Activated CD4-positive, alpha-beta T cell treated with anti-CD3 and anti-CD28 coated beads, Interleukin-2, amount 50 U/mL, for 4 hours (primary cell): ENCODE measurements at places on chromosomes 7 and 10.

DNA sequence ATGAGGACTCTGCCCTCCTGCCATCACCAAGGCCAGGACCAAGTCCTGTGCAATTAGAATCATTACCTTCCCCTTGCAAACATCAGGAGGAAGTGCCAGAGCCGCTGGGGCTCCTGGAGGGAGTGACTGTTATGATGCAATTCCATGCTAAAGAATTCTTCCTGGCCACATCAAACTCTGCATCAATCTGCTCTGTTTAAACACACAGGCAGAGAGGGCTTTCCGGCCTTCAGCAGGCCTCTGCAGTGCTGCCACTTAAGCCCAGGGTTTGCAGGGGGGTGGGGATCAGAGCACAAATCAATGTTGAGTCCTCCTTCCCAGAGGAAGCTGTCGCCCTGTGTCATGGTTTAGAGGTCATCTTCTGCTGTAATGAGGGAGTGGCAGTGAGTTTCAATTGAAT, 58.1 kb downstream of the CTBP2 start:
- DNase-seq = no peak

DNA sequence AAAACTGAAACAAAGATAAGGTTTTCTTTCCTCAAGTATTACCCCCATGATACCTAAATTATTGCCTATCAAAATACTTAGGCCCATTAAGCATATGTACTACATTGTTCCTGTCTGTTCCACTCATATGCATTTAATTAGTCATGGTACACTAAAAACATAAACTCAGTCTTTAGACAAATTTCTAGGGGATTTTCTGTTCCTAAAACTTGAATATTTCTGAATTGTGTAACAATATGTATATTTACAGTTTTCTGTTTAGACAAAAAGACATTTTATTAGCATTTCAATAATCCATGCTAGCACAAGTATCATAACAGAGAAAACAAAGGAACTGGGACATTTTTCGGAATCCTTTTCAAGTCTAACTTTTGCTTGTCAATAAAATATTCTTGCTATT, 234.2 kb downstream of the CRPPA start:
- DNase-seq = no peak

DNA sequence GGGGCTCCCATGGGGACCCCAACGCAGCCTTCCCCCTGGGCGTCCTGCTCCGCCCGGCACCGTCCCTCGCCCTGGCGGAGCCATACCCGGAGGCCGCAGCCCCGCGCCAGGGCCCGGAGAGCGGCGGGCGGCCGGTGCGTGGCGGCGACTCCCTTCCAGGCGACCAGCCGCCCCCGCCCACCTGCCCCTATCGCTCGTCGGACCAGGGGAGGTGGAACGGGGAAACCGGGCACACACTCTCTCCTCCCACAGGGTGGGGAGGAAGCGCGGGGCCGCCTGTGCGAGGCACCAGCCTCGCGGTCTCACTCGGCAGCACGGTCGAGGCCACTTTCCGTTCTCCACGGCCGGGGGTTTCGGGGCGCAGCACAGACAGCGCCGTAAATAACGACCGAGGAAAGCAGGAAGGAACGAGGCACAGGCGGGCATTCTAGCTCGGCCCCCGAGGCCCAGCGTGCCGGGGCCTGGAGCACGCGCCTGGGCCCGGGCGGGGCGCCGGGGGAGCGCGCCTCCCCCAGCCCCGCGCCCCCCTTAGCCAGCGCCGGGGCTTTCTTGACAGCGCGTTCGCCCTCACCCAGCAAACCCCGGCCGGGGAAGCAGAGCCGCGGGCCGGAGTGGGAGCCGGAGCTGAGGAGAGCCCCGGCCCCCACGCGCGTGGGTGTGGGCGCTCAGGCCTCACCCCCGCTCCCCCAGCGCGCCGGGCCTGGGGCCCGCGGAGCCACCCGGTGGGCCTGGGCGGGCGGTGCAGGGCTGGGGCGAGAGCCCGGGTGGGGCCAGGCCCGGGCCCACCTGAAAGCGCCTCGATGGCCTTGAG, 936 bp downstream of the IGF2BP3 start:
- no peak for DNase-seq

DNA sequence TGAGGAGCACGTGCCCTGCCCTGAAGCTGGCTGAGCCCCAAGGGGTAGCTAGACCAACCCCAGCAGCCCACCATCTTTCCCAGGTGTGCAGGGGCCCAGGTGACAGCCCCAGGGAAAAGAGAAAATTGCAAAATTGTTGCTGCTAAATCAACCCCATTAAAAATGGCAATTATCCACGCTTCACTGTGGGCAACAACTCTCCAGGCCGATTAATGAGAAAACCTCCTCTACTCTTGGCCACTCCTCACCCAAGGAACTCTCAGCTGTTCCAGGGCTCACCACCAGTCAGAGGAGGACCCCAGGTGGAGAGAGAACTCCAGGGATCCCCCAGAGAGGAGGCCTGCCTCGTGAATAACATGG, 516.1 kb upstream of the MGMT start:
- DNase-seq = no peak

DNA sequence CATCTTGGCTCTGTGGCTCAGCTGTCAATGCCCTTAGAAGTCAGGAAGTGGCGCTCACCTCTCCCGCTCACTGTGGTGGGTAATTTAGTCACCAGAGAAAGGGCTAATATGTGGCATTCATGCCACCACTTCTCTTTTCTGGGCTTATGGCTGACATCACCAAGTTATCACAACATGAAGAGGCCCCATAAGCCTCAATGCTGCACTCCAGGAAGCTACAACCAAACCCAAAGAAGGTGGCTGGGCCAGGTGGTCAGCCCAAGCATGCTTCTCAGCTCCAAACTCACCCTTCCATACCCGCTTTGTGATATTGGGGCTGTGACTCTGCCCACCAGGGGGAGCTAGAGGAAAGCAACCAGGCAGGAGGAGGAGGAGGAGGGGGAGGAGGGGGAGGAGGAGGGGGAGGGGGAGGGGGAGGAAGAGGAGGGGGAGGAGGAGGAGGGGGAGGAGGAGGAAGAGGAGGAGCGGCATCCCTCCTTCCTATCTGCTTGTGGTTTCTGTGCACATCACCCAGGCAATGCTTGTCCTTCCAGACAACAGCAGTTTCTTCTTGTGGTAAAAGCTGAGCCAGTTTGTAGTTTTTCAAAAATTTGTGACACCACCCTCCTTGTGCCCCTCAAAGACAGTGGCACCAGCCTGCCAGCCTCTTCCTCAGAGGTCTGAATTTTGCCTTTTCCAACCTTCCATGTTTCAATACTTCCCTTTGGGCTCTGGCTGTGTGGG, 42.1 kb downstream of the CYP26A1 start:
- DNase-seq = peak; percentile 67

- no peak for DNase-seq
Observed at GRCh38 chr7:116438267-116438666, 61.3 kb upstream of the CAV2 start.

GRCh38 chr10:127207081-127207480, 10.7 kb upstream of the INSYN2A start:
- no peak for DNase-seq

GRCh38 chr10:128174581-128175559, 48.6 kb upstream of the MKI67 start:
- no peak for DNase-seq

DNA sequence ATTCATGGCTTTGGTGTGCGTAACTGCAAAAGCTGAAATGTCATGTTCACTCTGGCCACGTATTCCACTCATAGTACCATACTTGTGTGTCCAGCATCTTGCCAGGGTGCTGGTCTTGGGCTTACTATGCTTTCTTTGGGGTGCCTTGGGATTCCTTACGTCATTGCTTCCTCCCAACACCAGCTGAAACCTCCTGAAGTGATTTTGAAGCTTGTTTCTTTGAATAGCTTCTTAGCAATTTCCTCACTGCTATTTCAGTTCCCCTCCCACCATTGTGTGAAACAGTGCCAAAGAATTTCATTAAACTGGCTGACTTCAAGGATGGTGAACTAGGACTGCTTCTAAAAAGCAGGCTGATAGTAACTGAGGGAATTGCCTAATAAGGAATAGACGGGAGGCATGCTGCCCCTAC, 36.9 kb downstream of the ENTPD1 start:
- DNase-seq = no peak
